ENCODE measurements at places on chromosomes 6 and 20. TPM values are rescaled to one million over a fixed set of nuclear protein-coding genes. Genes with fewer than 3 reads are reported as not detected.

Gene BMP2
- total RNA-seq: 15.1 TPM

Gene SEMG1
- total RNA-seq: not detected

Gene ALDH5A1
- total RNA-seq: 21.8 TPM

Gene TGM2
- total RNA-seq: 391 TPM

Gene STX11
- total RNA-seq: 31.3 TPM

Gene IRAK1BP1
- 8.0 TPM for total RNA-seq

Gene DZANK1
- total RNA-seq: 2.1 TPM

Gene FUT9
- total RNA-seq: not detected

Gene TFAP2C
- 3.7 TPM for total RNA-seq

Gene NRN1
- total RNA-seq: 6.5 TPM

Gene SLC2A10
- total RNA-seq: 12.9 TPM

Gene MOXD1
- 49.5 TPM for total RNA-seq

Gene KIAA0408
- 50.0 TPM for total RNA-seq

Gene PDYN
- not detected for total RNA-seq

Gene HSPA1L
- 0.99 TPM for total RNA-seq

Gene DSP
- total RNA-seq: 15.1 TPM

Gene PGC
- 175 TPM for total RNA-seq

Gene MUC22
- total RNA-seq: not detected

Gene FAM217A
- not detected for total RNA-seq

Gene ARMC12
- total RNA-seq: 0.45 TPM

Gene GSTA2
- not detected for total RNA-seq

Gene DPPA5
- not detected for total RNA-seq

Gene SPATA25
- total RNA-seq: 0.89 TPM

Gene MOCS1
- 18.0 TPM for total RNA-seq

Gene NHLRC1
- 2.6 TPM for total RNA-seq

Gene STK35
- 17.2 TPM for total RNA-seq

Gene SNAP25
- total RNA-seq: 1.5 TPM

Gene PAK5
- not detected for total RNA-seq

Gene BHLHE23
- not detected for total RNA-seq

Gene CYP39A1
- 11.8 TPM for total RNA-seq

Gene CYP24A1
- total RNA-seq: 3.4 TPM

Gene TNFRSF6B
- total RNA-seq: 17.6 TPM

Gene TSPO2
- total RNA-seq: not detected

Gene DEFB119
- not detected for total RNA-seq

Gene SPTLC3
- total RNA-seq: 25.0 TPM

Gene TP53TG5
- not detected for total RNA-seq

Gene MEP1A
- total RNA-seq: not detected

Gene C20orf204
- 0.76 TPM for total RNA-seq

Gene SLC32A1
- total RNA-seq: not detected

Gene SLC13A3
- 2.4 TPM for total RNA-seq

Gene GATA5
- 0.84 TPM for total RNA-seq

Gene C6orf136
- 16.4 TPM for total RNA-seq

Gene BPIFA1
- not detected for total RNA-seq

Gene CCN6
- not detected for total RNA-seq

Gene CTAGE9
- not detected for total RNA-seq

Gene RAET1L
- not detected for total RNA-seq

Gene PKIB
- total RNA-seq: 2.3 TPM

Gene RPS6KA2
- total RNA-seq: 160 TPM

Gene SUMO4
- total RNA-seq: 2.1 TPM

Gene ITPR3
- total RNA-seq: 147 TPM

Gene LTV1
- 24.2 TPM for total RNA-seq

Gene FLRT3
- total RNA-seq: 124 TPM

Gene SOX18
- 69.2 TPM for total RNA-seq

Gene MCHR2
- total RNA-seq: not detected

All from left lung (tissue), 14 donors.